ENCODE measurements at places on chromosomes 1 and 21. TPM values are rescaled to one million over a fixed set of nuclear protein-coding genes. Genes with fewer than 3 reads are reported as not detected.

Gene HTR6
- 0.07 TPM for total RNA-seq

Gene SLC6A9
- total RNA-seq, result 16.2 TPM

Gene ATP6V0B
- 107 TPM for total RNA-seq

Gene FCRL2
- total RNA-seq, result not detected

Gene HFM1
- total RNA-seq, result 0.20 TPM

Gene CELA3A
- not detected for total RNA-seq

Gene UTS2
- total RNA-seq, result not detected

Gene LMO4
- total RNA-seq, result 55.0 TPM

Gene TGFB2
- total RNA-seq, result 56.9 TPM

Gene SLC30A1
- 48.7 TPM for total RNA-seq

Gene CDC42BPA
- 47.7 TPM for total RNA-seq

Gene OR2G6
- not detected for total RNA-seq
